Stimulated activated CD8-positive, alpha-beta memory T cell treated with anti-CD3 and anti-CD28 coated beads, Interleukin-4, amount 100 ng/mL, for 48 hours (primary cell): ENCODE measurements at places on chromosomes 3 and 15.

GRCh38 chr3:127164615-127165014, 28.3 kb upstream of the PRR23E start:
- DNase-seq, result no peak

GRCh38 chr15:67884514-67885174, 44.8 kb upstream of the RNU6-1 start:
- DNase-seq, result peak; percentile 67

GRCh38 chr3:14719006-14719405, 44.1 kb downstream of the C3orf20 start:
- DNase-seq, result no peak

- no peak for DNase-seq
Measured at GRCh38 chr3:78872195-78872594, 895.6 kb downstream of the ROBO1 start.

- DNase-seq, result peak; percentile 61
Measured at GRCh38 chr15:70584838-70585706, 178.3 kb downstream of the UACA start.

DNA sequence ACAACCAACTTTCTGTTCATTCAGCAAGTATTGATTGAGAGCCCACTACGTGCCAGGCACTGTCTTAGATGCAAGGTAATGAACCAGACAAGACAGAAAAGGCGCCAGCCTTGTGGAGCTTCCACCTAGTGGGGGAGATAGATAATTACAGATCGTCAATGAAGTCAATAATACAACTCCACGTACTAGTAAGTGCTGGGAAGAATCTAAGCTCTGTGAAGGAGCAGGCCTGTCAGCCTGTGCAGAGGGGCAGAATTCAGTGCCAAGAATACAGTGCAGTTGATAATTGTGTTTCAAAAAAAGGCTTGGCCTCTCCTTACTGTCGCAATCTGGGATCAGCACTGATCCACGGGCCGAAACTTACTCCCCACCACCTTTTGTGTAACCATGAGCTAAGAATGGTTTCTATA, 186.3 kb downstream of the FEZF2 start:
- no peak for DNase-seq

- no peak for DNase-seq
Measured at GRCh38 chr15:27889258-27889657, 209.9 kb downstream of the OCA2 start.

GRCh38 chr3:9863058-9863772, 16.8 kb downstream of the CIDEC start:
- DNase-seq, result no peak

- no peak for DNase-seq
Measured at GRCh38 chr3:172404237-172404962, 43.9 kb downstream of the GHSR start.

- DNase-seq, result no peak
Measured at GRCh38 chr15:33612721-33613304, 302.0 kb downstream of the RYR3 start.

GRCh38 chr15:92247649-92248242, 145.9 kb upstream of the ST8SIA2 start:
- no peak for DNase-seq

DNA sequence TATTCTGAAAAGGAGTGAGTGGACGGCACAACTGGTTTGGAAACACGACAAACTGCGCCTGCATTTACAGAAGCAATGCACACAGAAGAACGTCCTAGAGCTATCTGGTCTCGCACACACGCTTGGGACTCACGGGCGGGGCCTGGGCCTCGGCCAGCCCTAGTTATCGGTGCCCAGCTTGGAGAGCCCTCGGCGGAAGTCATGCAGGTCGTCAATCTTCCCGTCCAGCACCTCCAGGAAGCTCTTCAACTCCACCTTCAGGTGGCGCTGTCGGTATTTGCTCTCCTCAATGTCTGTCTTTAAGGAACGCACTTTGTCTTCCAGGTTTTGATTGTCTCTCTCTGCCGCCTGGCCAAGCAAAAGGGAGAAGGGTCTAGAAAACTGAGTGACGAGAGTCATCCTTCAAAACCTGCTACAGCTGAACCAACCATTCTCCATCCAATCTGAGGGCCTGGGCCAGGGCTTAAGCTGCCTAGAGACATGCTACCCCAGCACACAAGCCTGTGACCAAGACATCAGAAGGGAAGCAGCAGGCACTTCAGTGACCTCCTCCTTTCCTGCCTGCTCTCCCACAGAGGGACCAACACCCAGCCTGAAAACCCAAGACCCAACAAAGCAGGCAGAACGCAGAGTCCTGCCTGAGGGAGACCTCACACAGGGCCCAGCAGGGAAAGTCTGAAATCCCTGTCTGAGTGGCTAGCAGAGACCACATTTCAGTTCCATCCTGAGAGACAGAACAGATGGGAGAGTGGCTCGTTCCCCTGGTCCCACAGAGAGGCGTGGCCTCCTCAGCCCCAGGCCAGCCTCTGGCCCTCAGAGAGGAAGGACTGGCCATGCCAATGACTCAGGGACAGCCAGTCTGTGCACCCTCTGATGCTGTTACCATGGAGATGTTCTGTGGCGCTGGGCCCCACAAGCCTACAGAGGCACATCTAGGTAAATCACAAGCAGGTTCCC, 40.4 kb downstream of the WHAMM start:
- peak; percentile 68 for DNase-seq

GRCh38 chr3:159734681-159735080, 254.0 kb upstream of the IL12A start:
- DNase-seq, result no peak

DNA sequence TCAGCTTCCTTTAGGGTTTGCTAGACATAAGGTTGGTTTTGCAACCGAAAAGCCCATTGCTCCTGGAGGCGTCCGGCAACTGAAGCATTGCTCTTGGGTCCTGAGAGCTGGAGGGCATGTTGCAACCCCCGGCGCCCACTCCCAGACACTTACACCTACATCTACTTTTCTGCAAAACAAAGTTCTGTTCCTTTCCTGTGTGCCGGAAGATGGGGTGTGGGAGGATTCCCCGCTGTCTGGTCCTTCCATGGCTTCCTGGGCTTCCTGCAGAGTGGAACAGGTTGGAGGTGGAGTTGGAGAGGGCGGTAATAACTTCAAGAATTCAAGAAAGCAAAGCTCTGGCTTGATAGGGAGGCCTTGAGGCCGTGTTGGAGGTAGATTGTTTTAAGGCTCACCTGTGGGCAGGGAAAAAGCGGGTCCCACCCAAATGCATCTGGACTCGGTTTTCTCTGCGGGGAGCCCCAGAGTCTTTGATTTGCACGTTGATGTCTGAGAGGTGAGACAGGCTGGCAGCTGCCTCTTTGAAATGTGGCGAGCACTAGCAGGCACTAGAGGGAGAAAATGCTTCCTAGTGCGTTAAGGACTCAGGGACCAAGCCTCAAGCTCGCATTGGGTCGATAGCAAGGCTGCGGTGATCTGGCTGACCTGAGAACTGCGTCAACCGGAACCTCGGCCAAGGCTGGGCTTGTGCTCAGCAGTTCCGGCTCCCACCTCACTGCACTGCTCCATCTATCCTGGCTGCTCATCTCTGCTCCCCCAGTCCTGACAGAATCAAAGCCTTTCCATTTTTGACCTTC, 39.5 kb downstream of the NR2F2 start:
- DNase-seq, result no peak

DNA sequence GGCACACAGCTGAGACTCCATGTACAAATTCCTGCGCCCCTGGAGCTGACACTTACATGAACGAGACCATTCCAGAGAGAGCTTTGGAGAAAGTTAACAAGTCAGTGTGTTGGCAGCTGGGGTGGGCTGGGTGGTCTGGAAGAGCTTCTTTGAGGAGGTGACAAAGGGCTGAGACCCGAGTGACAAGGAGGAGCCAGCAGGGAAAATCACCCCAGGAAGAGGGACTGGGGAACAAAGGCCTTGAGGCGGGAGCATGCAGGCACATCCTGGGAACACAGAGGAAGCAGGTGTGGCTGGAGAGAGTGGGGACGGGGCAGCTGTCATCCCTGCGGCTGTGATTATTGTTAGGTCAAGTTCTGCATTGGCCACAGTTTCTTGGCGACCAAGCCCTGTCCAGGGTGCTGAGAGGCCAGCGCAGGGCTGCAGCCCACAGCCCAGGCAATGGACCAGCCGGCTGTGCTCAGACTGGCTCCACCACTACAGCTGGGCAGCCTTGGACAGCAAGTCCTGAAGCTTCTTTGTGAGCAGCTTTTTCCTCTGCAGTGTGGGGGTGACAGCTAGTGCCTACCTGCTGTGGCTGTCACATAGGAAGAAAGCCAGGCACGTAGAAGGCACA, 34.2 kb upstream of the PRR23E start:
- DNase-seq, result no peak

DNA sequence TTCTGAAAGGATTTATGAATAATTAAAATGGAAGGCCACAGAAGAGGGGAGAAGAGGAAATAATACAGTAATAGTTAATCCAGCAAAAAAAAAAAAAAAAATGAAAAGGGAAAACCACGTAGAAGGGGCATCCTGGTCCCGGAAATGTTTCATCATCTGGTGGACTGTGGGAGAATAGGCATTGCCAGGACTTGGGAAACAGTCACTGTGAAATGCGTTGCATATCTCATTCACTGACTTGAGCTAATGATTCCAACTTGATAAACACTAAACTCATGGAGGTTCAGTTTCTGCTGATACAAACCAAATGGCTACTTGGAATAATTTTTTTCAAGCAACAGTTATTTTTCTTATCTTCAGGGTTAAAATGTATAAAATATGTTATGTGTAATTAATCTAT, 3.2 kb downstream of the XCR1 start:
- no peak for DNase-seq

DNA sequence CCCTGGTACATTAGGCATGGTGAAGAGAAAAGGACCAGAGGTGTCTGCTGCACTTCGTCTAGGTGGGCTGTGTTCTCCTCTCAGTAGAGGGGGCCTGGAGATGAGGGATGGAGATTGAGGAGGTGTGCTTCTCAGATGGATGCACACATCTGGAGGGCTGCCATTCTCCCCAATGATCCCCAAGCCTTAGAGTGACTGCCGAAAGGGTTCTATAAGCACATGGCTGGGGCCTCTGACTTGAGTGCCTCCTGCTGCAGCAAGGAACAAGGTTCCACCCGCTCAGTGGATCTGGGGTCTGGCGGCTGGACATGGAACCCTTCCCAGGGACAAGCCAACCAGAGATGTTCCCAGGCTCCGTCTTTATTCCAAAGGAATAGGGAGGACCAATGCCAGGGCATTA, 66.8 kb downstream of the CPN2 start:
- no peak for DNase-seq

DNA sequence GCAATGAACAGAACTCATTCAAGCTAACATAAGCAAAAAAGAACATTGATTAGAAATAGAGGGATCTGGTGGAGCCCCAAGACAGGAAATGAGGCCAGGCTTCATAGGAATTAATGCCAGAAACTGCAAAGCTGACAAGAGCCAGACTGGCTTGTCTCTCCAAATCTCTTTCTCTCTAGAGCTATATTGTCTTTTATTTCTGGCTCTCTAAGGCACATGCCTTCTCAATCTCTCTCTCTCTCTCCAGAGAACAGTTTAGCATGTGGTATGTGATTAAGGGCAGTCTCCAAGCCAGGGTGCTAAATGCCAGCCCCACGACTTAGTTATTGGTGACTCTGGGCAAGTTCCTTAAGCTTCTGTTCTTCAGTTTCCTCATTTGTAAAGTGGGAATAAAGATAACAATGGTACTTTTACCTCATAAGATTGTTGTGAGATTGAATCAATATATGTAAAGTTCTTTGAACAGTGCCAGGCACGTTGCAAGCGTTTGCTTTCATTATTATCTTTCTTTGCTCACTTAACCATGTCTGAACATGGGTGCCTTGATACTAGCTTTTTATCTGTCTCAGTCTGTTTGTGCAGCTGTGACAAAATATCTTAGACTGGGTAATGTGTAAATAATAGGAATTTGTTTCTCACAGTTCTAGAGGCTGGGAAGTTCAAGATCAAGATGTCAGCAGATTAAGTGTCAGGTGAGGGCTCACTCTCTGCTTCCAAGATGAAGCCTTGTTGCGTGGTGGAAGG, 123.2 kb downstream of the BDH1 start:
- DNase-seq, result no peak

GRCh38 chr3:194083637-194084224, 52.2 kb upstream of the HES1 start:
- DNase-seq, result no peak

- no peak for DNase-seq
Measured at GRCh38 chr3:193903512-193903817, 232.5 kb upstream of the HES1 start.

GRCh38 chr3:128942161-128942952, 51.5 kb downstream of the CFAP92 start:
- DNase-seq, result no peak

GRCh38 chr3:11989383-11990038, 14.7 kb upstream of the SYN2 start:
- DNase-seq, result no peak

- DNase-seq, result peak; percentile 43
Measured at GRCh38 chr15:31387479-31388118, 61.0 kb downstream of the KLF13 start.

DNA sequence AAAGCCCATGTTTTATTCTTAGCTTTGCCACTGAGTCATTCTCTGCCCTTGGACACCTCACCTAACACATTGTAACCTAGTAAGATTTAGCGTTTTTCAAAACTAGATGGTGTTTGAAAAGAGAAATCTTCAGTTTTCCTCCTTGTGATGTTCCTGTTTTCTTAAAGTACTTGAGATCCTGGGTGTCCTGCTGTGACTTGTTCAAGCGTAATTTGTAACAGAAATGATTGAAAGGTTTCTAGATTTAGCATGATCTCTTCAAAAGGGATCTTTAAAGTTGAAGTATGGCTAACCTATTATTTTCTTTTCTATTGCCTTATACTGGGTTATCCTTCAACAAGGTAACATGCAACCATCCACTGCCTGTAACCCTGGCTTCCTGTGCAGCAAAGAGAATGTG, 32.6 kb upstream of the SPATA16 start:
- no peak for DNase-seq

DNA sequence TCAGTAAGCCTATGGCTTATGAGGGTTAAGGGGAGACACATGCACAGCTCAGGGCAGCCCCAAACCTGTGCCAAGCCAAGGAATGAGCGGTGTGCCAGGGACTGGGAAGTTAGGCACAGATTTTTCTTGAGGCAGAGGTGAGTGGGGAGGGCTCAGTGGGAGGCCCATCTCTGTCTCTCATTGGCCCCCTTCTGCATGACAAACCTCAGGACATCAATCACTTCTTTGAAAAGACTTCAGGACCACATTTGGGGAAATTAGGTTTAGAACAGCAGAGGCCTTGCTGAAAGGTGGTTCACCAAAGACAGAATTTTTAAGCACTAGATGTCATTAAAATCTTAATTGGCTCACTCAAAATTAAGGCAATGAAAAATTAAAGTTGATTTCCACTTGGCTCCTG, 57.2 kb downstream of the RAB11A start:
- no peak for DNase-seq

- DNase-seq, result no peak
Measured at GRCh38 chr3:59831394-59831793, 781.6 kb upstream of the CFAP20DC start.

DNA sequence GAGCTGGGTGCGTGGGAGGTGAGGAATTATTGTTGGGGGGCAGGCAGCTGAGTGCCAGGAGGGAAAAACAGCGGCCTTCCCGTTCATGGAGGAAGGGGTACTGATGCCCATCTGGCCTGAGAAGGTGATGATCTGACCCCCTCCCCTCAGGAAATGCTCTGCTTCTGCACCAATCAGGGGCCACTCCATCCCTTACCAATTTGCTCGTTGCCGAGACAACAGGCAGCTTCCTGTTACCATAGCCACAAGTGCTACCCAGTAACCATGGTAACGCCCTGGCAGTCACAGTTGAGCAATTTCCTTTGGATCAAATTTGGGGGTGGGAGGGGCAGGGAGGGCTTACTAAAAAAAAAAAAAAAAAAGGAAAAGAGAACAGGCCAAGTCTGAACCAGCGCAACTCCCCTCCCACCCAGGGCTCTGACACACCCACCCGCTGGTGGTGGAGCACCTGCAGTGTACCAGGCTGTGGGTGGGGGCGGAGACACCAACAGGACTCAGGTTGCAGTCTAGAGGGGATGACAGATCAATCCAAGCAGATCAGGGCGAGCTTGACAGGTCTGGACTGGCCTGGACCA, 13.7 kb downstream of the CELF6 start:
- DNase-seq, result peak; percentile 39
